Psoas muscle (tissue), 8 donors: ENCODE measurements at places on chromosomes 4 and X. TPM values are rescaled to one million over a fixed set of nuclear protein-coding genes. Genes with fewer than 3 reads are reported as not detected.

Gene HSD17B10
- 76.4 TPM for polyA plus RNA-seq

Gene GPR119
- polyA plus RNA-seq = not detected

DNA sequence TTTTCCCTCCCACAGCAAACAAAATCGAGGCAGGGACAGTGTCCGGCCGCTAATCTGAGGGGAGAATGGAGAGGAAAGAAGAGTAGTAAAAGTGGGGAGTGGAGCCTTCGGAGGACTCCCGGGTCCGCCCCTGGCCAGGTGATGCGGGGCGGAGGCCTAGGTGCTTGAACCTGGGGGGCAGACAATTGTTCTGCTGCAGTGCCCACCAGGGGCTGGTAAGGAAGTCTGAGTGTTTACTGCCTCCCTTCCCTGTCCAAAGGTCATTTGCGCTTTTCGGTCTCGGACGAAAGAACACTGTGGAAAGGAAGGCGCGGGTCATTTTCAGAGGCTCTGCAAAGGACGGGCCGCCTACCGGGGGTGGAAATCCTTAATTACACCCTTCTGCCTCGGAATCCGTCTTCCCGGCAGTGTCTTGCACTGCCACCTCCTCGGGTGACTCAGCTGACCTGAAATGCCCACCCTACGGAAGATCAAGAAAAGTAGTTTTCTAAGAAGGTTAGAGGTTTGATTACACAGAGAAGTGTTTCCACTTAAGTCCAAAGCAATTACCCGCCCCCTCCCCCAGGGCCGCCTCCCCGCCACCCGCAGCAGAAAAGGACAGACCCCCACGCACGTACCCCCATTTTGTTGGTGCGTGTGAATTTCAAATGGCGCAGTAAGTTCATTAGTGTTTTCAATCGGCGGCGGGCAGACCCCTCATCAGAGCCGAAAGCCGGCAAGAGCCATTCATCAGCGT, 99.9 kb upstream of the TENM3 start:
- DNase-seq = no peak

DNA sequence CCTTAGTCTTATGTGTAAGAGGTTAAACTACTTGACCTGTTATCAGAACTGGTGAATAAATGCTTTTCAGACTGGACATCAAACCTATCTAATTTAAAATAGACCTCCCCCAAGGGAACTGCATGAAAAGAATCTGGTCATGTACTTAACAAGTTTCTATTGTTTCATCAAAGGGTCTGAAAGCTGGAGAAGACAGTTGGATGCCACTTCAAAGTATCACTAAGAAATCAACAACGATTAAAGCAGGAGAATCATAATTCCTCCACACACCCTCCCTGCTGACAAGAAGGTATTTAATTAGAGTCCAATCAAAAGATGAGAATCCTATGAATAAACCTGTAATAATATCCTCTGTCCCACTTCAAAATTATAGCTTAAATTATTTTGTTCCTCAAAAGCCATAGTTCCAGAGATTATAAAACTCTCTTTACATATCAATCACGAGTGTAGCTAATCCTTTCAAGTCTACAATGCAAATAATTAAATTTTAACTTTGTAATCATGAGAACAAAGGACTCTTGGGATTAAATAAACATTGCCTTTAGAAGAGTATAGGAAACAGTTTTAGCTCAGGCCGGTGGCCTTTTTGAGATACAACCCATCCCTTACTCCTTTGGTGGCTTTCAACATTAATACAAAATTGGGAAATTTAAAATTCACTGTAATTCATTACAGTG, 35.1 kb downstream of the TSPAN5 start:
- DNase-seq = no peak

DNA sequence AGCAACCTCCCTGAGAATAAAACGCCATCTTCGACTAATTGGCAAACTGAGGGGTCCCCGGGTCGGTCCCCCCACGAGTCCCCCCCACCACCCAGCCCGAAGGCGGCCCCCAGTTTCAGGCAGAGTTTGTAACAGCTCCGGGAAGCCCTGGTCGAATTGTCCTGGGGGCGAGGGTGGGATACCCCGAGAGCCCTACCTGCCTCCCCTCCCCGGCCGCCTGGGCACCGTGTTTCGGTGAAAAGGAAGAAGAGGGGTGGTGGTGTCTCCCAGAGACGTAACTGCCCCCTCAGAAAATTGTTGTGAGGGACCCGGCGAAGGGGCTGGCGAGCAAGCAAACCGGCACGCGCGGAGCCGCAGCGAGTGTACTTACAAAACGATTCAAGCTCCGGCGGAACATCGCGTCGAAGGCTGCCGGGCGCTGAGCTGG, 1.2 kb downstream of the ATP11C start:
- no peak for DNase-seq
